GM13977 (cell line): ENCODE measurements at places on chromosomes 4 and X.

- no peak for DNase-seq
Observed at GRCh38 chr4:28966982-28967381, 1753.2 kb upstream of the PCDH7 start.

- peak; percentile 27 for DNase-seq
Observed at GRCh38 chr4:38980903-38981676, 51.1 kb downstream of the TMEM156 start.

DNA sequence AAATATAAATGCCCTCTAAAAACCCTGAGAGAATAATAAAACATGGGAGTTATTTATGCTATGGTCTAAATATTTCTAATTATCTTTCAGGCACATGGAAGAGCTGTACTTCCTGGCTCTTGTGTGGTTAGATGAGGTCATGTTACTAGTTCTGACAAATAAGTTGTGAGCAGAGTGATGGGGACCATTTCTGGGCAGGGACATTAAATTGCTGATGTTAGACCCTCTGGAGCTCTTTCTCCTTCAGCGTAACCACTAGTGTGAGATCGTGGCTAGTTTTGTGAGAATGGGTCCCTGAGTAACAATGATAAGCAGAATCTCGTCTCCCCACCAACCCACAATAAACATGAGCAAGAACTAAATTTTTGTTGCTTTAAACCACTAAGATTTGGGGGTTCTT lies 108.0 kb downstream of the MAML3 start:
- no peak for DNase-seq

DNA sequence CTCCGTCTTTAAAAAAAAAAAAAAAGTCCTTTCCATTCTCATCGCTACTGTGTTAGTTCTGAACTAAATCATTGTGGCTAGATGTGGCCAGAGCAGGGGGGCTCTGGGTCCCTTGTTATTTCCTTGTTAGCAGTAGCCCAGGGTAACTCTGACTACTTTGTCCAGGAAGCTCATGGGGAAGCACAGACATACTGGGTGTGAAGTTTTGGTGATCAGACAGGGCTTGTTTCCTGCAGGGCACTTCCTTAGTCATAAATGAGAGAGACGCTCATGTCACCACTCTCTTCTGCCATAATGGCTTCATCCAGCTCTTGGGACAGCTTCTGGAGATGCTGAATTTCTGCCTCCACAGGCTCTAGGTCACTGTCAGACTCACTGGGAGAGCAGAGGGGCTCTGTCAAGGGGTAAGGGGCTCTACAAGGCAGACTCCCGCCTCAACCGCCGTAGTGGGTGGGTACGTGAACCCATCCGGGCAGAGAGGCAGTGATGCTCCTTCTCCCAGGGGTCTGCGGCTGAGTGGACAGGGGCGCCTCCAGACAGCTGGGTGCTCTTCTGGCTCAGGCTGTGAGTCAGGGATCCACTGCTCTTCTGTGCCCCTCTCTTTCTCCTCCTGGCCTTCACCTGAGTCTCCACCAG lies 12.9 kb downstream of the STIM2 start:
- no peak for DNase-seq

GRCh38 chrX:23392195-23392594 lies 57.5 kb downstream of the PTCHD1 start:
- no peak for DNase-seq

- DNase-seq = no peak
Observed at GRCh38 chrX:115174548-115174947, 14.7 kb upstream of the RBMXL3 start.

DNA sequence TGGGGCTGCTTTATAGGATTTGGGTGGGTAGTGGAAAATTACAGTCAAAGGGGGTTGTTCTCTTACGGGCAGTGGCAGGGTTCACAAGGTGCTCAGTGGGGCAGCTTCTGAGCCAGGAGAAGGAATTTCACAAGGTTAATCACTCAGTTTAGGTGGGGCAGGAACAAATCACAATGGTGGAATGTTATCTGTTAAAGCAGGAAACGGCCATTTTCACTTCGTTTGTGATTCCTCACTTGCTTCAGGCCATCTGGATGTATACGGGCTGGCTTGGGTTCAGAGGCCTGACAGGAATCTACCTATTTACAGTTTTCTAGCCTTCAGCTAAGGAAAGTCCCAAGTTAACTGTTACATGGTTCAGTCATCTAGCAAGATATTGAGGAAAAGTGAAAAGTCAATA lies 1003.5 kb downstream of the STPG2 start:
- DNase-seq = no peak

DNA sequence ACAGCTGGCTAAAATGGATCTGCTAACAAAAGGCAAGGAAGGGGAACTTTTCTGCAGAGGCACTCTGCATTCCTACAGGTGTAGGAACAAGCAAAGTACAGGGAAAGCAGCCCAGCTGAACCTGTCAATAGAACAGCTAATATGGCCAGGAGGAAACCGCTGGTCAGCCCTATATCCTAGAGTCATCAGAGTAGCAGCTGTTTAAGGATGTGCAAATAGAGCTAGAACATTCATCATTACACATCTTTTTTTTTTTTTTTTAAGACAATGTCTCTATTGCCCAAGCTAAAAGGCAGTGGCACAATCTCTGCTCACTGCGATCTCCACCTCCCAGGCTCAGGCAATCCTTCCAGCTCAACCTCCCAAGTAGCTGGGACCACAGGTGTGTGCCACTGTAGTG lies 163.0 kb downstream of the BTC start:
- no peak for DNase-seq

GRCh38 chr4:176794151-176794550 lies 1.4 kb upstream of the VEGFC start:
- no peak for DNase-seq

DNA sequence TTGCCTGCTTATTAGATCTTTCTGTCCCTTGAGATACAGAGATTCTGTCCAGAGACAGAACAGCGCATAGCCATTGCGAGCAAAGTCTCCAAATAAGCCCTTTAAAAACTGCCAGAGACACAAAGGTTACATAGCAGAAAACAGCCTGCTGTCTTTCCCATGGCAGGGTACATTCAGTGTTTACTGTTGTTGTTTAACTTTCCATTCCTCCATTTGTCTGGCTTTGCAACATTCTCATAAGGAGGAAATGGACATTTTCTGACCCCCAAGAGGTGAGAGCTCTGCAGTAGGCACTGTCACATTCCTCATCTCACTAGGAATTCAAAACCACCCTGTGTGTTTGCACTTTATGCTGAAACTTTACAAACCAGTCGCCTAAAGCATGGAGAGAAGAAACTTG lies 48.3 kb downstream of the PDE5A start:
- no peak for DNase-seq

GRCh38 chr4:88511236-88511635 lies 12.3 kb downstream of the PYURF start:
- no peak for DNase-seq

DNA sequence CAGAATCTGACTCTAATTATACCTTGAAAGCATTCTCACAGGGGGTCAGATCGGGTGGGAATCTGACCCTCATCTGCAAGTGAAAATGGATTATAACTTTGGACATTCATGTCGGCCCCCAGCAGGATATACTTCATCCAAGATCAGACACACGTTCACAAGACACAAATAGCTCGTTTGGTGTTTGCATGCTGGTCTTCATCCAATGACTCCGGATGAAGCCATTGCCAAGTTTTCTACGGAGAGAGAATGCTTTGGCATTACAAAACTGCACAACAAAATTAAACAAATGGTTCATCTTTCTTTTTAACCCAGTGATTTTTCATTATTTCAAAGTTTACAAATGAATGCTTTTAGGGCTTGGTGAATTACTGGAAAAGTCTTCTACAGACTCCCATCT lies 105.5 kb downstream of the MID1 start:
- DNase-seq = no peak

DNA sequence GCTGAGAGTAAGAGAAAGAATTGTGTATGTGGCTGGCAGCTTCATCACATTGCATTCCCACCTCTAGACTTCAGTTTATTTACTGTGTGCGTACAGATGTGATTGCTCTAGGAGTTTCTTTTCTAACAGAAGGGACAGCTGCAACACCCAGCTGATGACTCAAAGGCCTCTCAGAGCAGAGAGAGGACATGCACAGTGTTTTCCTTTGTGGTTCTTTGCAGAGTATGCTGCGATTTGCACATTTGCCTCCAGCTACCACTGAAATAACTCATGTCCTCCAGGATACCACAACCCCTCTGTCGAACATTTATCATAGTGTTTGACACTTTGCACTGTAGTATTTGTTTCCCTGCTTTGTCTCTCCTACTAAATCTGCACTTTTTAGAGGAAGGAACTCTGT lies 294.1 kb downstream of the STIM2 start:
- DNase-seq = no peak
